ENCODE measurements at places on chromosomes 5 and 9. TPM values are rescaled to one million over a fixed set of nuclear protein-coding genes. Genes with fewer than 3 reads are reported as not detected.

The CARD9 gene
- total RNA-seq: 3.1 TPM

The PCDHGB5 gene
- total RNA-seq: 16.7 TPM

The IFNB1 gene
- total RNA-seq: not detected

The SYNPO gene
- total RNA-seq: 67.4 TPM

The IL4 gene
- not detected for total RNA-seq

The MELK gene
- not detected for total RNA-seq

The OSMR gene
- total RNA-seq: 97.5 TPM

The PCDHGA11 gene
- 9.3 TPM for total RNA-seq

The RNF208 gene
- total RNA-seq: 8.1 TPM

The ITK gene
- 1.3 TPM for total RNA-seq

The ENHO gene
- 13.9 TPM for total RNA-seq
